ENCODE measurements at places on chromosomes 3 and 15.

DNA sequence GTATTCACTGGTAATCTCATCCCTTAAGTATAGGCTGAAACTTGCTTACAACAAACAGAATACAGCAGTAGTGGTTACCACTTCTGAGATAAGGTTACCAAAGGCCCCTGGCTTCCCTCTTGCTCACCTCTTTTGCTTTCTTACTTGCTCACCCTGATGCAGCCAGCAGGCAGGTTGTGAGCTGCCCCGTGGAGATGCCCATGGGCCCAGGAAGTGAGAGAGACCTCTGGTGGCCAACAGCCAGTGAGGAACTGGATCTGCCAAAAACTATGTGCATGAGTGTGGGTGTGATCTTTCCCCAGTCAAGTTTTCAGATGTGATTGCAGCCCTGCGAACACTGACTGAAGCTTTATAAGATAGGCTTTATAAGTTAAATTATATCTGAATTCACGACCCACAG lies 48.7 kb downstream of the NMNAT3 start:
- peak; percentile 27 for DNase-seq

- DNase-seq: no peak
These were observed 117.5 kb upstream of the CRBN start for GRCh38 chr3:3296979-3297381.

- DNase-seq: no peak
These were observed 156.6 kb downstream of the RPLP1 start for GRCh38 chr15:69609176-69609575.

- DNase-seq: no peak
These were observed 112.5 kb downstream of the CPNE4 start for GRCh38 chr3:131922356-131922755.

GRCh38 chr15:71116942-71117341 lies 1.7 kb downstream of the THSD4 start:
- DNase-seq: no peak

DNA sequence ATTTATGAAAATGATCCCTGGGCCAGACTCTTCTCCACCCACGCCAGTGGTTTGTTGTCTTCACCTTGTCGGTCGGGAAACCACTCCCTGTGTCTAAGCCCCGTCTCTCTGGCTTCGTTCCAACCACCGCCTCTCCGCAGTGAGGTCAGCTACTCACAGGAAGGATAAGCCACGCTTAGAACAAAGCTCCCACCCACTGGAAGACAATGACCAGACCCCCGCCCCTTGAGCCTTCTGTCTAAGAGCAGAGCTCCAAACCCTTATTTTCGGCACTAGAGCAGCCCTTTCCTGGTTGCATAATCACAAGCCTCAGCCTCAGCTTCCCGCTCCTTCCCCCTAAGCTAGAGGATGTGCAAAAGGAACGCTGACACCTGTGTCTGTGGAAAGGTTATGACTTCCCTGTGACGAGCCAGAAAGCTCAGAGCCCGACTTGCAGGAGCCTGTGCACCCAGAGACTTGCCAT lies 114.9 kb upstream of the MEF2A start:
- DNase-seq: peak; percentile 78

- DNase-seq: no peak
These were observed 165.6 kb downstream of the XXYLT1 start for GRCh38 chr3:195105389-195105788.

DNA sequence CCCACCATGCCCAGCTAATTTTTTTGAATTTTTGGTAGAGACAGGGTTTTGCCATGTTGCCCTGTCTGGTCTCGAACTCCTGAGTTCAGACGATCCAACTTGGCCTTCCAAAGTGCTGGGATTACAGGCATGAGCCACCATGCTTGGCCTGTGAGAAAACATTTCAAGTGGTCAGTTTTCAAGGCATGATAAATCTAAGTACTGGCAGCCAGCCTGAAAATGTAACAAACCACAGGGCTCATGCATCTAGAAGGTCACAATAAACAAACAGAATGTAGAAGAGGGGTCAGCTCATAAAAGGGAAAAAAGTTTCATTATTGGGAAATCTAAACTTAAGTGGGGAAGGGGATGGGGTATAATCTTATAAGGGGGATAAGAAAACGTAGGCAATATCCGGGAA lies 39.9 kb downstream of the PPCDC start:
- DNase-seq: no peak

DNA sequence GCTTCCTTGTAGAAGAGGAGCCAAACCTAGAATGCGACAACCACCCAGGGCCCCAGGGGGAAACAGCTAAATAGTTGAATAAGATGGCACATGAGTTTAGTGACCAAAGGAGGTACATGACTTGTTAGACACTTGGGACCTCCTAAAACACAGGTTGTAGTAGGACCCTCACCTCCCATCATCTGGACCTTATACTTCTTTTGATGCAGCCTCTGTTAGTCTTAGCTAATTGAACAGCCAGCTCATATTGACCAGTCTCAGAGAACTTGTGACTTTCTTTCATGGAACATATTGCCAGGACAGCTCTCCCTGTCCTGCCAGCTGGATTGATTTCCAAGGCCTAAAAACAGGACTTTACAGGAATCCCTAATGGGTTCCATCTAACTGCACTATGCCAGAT lies 45.0 kb downstream of the SPSB4 start:
- DNase-seq: no peak

GRCh38 chr3:13233487-13234485 lies 160.6 kb upstream of the IQSEC1 start:
- no peak for DNase-seq

GRCh38 chr3:143810166-143810952 lies 37.9 kb downstream of the SLC9A9 start:
- no peak for DNase-seq

GRCh38 chr3:149969110-149969939 lies 1.4 kb downstream of the PFN2 start:
- peak; percentile 60 for DNase-seq

DNA sequence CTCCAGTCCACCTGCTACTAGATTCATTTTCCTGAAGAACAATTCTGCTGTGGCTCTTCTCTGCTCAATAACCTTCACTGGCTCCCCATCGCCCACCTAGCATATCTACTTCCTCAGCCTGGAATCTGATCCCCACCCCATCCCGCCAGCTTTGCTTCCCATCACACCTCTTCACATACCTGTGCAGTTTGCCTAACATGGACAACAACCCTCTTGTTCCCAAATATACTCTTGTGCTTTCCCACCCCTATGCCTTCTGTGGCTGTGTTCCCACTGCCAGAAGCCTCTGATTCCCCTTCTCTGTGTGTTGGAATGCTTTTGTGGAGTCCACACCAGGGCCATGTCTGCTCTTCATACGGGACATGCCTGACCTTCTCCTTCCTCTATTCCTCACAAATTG lies 29.5 kb downstream of the CMTM7 start:
- no peak for DNase-seq

DNA sequence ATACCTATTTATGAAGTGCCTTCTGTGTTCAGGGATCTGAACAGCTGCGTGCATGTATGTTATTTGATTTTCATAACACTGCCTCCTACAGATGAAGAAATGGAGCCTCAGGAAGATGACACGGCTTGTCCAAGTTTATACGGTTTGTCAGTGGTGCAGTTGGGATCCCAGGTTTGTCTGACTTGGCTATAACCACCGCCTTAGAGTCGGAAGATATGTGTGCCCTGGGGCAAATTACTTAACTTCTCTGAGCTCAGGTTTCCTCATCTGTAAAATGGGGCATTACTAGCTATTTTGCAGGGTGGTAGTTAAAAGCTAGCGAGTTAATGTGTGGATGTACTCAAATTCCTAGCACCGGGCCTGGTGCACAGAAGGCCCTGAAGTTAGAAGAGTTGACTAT lies 54.1 kb upstream of the ANP32A start:
- no peak for DNase-seq

GRCh38 chr3:100004931-100005330 lies 109.4 kb downstream of the FILIP1L start:
- DNase-seq: no peak

- DNase-seq: no peak
These were observed 37.6 kb downstream of the GMPS start for GRCh38 chr3:155908086-155908485.

- no peak for DNase-seq
These were observed 9.3 kb downstream of the CACNA2D2 start for GRCh38 chr3:50494126-50494525.

DNA sequence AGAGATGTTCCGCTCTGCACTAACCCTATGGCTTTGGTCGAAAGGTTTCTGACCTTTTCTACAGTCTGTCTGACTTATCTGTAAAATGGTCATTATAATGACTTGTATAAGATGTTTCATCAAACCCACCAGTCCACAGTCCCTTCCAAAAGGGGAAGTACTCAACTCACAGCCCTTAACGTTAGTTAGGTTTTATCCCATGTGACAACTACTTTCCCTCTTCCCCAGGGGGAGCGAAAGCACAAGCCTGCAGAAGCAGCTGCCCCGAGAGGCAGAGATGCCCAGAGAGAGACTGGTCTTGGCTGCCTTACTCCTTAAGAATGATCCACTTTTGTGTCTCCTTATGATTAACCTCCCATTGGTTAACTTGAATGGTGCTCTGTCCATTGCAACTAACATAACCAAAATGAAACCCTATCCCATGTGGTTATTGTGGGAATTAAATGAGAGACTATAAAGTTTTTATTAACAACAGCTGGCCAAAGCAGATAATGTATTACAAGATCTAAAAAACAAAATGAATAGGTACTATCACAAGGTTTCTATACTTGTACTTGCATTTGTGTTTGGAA lies 6.4 kb downstream of the ASTE1 start:
- DNase-seq: no peak

GRCh38 chr15:36688310-36689011 lies 109.0 kb downstream of the CDIN1 start:
- peak; percentile 3 for DNase-seq

DNA sequence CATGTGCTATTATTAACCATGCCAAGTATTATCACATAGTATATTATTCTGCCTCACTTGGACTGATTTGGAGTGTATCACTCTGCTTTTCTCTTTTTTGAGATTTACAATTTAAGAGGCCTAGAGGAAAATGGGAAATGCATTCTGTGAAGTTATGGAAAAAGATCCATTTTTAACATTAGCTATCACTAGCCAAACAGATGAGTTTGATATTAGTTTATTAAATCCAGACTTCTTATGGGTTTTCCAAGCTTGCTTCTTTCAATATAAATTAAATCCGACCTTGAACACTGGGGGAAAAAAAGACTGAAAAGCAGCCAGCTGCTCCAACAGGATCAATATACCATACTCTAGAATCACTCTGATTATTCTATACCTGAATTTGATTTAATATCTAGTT lies 30.1 kb upstream of the PLOD2 start:
- DNase-seq: no peak

- DNase-seq: no peak
These were observed 242.3 kb downstream of the TLE3 start for GRCh38 chr15:69855258-69856000.

GRCh38 chr15:99408236-99409096 lies 157.2 kb downstream of the LRRC28 start:
- peak; percentile 72 for DNase-seq

DNA sequence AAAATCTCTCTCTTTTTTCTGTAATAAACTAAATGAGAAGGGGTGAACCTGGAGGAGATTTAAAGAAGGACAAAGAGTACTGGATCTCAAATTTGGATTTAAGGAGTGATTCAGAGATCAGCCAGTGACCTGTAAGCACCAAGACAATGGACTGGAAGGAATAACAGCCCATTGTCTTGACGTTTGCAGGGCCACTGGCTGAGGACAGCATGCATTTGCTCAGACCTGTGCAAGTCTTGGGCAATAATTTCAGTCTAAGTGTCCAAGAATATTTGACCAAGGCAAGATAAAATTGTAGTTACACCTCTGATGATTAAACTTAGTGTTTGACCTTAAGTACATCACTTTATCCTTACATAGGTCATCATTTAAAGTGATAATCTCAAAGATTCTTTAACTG lies 55.8 kb upstream of the OSTN start:
- peak; percentile 3 for DNase-seq
